Glutamatergic neuron (in vitro differentiated cells): ENCODE measurements at places on chromosomes 3 and 15. TPM values are rescaled to one million over a fixed set of nuclear protein-coding genes. Genes with fewer than 3 reads are reported as not detected.

Gene GOLGA8A
- total RNA-seq, result 85.7 TPM

DNA sequence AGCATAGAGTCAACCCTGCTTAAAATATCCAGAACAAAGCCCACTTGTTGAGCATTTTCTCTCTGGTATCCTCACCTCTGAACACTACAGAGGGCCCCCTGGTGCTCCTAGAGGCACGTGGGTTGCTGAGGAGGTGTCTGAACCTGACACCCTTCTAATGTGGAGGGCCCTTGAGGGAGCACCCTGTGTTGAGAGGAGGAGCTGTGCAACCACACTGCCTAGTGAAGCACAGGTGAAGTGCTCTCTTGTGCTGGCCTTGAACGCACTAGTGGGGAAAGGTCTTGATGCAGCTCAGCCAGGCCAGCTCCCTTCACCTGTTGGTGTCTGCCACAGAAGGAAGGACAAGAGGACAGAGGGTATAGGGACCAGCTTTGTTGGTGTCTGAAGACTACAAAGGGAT lies 51.9 kb downstream of the CCK start:
- peaks cover 15% of the 10 kb centered on the region for H3K27me3 ChIP-seq
- H3K27ac ChIP-seq, result no peak overlapping the region
- H3K4me3 ChIP-seq, result no peak overlapping the region
- peaks cover 3% of the 10 kb centered on the region for H3K36me3 ChIP-seq
- no peak for DNase-seq

DNA sequence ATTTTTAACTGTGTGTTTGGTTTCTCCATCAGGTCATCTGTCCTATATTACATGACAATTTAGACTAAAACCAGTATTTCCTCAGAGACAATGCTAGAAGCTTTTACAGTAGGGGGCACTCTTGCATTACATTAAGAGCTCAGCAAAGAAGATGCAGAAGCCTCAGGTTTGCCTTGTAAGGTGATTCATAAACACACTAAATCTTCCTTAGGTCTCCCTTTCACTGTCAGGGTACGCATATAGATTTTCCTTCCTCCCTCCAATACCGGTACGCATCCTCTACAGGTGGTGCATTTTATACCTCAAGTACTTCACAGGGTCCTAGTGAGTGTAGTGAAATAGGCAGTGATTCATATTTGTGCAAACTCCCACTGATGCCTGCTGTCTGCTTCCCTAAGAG lies 46.5 kb downstream of the CD86 start:
- DNase-seq, result no peak
- H3K27me3 ChIP-seq, result no peaks in the 10 kb centered on the region
- no peaks in the 10 kb centered on the region for H3K36me3 ChIP-seq
- no peaks in the 10 kb centered on the region for H3K4me1 ChIP-seq
- H3K4me3 ChIP-seq, result no peak overlapping the region

GRCh38 chr3:39446444-39446843 lies 21.0 kb upstream of the MOBP start:
- H3K27ac ChIP-seq, result no peak overlapping the region
- H3K36me3 ChIP-seq, result no peaks in the 10 kb centered on the region
- DNase-seq, result no peak
- H3K27me3 ChIP-seq, result no peaks in the 10 kb centered on the region
- no peak overlapping the region for H3K4me3 ChIP-seq

GRCh38 chr3:63808633-63809032 lies 10.5 kb upstream of the C3orf49 start:
- H3K4me3 ChIP-seq, result no peak overlapping the region
- peaks cover 4% of the 10 kb centered on the region for H3K4me1 ChIP-seq
- H3K27ac ChIP-seq, result no peak overlapping the region
- H3K27me3 ChIP-seq, result no peaks in the 10 kb centered on the region
- DNase-seq, result no peak
- H3K36me3 ChIP-seq, result no peaks in the 10 kb centered on the region
